ENCODE measurements at places on chromosomes 2 and 18. TPM values are rescaled to one million over a fixed set of nuclear protein-coding genes. Genes with fewer than 3 reads are reported as not detected.

Gene FIGN
- 0.53 TPM for total RNA-seq

Gene ZBTB14
- total RNA-seq: 13.0 TPM

Gene AMER3
- total RNA-seq: 0.09 TPM

Gene IL36G
- total RNA-seq: 0.31 TPM

Gene TXNDC2
- total RNA-seq: 0.04 TPM

Gene SERPINB11
- not detected for total RNA-seq
